ENCODE measurements at places on chromosomes 5 and 9.
A peak's percentile ranks its signal among the peaks of the same experiment; 100 is the strongest.

- DNase-seq: no peak
Observed at GRCh38 chr5:150626853-150627276, 13.6 kb upstream of the SYNPO start.

DNA sequence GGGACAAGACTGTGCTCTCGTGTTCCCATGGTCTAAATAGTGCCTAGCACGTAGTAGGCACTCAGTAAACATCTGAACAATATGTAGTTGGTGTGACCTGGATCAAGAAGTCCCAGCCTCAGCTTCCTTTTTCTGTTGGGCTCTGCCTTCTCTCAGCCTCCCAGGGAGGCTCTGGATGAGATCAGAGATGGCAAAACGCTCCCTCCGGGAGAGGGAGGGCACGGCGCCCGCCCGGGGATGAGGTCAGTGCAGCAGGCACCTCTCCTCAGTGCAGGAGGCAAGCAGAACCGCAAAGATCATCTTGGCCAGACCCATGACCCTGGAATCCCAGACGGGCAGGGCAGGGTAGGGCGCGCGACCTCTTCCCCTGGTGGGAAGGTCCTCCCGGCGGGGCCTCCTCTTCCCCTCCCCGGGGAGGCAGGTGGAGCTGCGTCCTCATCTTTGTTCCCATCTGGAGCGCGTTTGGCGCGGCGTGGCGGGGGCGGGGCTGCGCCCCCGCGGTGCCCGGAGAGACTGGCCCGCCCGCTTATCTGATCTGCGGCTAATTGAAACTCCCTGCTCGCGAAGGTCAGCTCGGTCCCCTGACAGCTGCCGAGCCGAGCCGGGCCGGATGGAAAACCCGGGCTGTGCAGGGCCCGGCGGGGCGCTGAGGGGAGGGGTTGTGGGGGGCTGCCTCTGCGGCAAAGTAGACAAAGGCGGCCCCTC, 60.9 kb downstream of the CXXC5 start:
- no peak for DNase-seq

GRCh38 chr9:88528080-88528790, 6.7 kb upstream of the NXNL2 start:
- DNase-seq: no peak

DNA sequence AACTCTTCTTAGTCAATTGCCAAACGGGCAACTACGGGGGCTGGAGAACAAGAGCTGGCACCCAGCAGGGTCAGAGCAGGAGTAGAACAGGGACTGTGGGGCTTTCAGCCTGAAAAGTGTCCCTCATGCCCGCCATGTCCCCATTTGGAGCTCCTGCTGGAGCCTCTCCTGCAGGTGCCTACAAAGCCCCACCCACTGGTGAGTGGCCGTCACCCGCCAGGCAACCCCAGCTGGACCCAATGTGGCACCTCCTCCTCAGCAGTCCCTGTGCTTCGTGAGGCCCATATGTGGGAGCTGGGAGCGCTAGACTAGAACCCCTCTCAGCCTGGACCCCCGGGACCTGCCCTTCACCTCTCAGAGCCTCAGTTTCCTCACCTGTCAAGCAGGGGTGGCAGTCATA, 40.9 kb downstream of the VAV2 start:
- DNase-seq: no peak

- no peak for DNase-seq
Observed at GRCh38 chr5:149172261-149172660, 31.0 kb downstream of the ABLIM3 start.

DNA sequence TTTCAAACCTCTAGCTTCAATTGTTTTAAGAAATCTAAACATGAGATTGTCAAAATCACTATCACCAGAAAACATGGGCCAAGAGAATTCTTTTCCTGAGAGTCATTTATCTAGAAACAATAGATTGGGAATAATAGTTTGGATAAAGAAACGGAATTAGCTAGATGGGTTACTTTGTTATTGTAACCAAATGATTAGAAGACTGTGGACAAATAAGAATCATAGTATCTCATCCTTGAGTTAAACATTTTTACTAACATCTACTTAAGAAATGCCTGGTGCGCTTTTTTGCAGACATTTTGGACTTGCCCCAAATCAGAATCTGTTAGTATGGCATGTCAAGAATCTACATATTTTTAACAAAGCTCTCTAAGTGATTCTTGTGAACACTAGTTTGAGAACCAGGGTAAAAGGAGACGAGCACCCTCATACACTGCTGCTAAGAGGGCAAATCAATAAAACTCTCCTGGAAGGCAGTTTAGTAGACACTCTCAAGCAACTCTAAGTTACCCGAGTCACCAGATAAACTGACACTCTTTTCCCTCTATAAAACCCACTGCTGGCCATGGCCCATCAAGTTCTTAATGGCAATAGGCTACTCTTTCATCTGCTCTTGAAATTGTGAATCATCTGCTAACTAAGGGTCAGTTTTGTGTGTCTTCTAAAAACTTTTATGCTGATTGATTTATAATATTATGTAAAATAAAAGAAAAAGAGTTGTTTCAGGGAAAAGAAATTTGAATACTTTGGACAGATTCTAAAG, 39.1 kb downstream of the TPD52L3 start:
- DNase-seq: no peak

- no peak for DNase-seq
Observed at GRCh38 chr5:32210151-32210550, 36.0 kb upstream of the GOLPH3 start.

- no peak for DNase-seq
Observed at GRCh38 chr9:101465326-101465915, 29.8 kb upstream of the ALDOB start.

DNA sequence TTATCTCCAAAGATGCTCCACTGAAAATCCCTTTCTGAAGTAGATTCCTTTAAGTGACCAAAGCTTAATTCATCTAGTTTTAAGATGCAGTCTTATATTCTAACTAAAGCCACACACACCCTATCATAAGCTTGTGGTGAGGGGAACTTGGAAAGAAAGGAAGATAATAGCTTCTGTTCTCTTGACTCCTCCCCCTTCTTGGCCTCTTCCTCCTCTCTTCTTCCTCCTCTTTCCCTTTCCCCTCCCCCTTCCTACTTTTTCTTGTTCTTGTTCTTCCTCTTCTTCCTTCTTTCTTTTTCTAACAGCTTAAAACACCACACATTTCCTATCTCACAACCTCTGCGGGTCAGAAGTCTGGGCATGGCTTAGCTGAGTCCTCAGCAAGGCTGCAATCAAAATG, 23.5 kb downstream of the IL7R start:
- DNase-seq: no peak

DNA sequence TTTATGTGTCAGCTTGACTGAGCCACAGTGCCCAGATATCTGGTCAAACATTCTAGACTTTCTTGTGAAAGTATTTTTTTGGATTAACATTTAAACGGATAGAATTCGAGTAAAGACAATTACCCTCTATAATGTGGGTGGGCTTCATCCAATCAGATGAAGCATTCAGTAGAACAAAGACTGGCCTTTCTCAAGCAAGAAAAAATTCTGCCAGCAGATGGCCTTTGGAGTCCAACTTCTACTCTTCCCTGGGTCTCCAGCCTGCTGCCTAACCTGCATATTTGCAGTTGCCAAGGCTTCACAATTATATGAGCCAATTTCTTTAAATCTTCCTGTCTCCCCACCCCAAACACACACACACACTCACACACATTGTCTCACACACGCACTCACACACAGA, 86.4 kb downstream of the MED10 start:
- DNase-seq: no peak

DNA sequence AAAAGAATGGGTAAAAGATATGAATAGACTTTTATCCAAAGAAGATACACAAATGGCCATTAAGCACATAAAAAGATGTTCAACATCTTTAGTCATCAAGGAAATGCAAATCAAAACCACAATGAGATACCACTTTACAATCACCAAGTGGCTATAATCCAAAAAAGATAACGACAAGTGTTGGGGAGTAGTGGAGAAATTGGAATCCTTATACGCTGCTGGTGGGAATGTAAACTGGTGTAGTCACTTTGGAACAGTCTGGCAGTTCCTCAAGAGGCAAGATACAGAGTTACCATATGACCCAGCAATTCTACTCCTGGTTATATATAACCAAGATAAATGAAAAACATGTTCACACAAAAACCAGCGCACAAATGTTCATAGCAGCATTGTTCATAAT, 234.9 kb downstream of the SPATA31D1 start:
- no peak for DNase-seq

DNA sequence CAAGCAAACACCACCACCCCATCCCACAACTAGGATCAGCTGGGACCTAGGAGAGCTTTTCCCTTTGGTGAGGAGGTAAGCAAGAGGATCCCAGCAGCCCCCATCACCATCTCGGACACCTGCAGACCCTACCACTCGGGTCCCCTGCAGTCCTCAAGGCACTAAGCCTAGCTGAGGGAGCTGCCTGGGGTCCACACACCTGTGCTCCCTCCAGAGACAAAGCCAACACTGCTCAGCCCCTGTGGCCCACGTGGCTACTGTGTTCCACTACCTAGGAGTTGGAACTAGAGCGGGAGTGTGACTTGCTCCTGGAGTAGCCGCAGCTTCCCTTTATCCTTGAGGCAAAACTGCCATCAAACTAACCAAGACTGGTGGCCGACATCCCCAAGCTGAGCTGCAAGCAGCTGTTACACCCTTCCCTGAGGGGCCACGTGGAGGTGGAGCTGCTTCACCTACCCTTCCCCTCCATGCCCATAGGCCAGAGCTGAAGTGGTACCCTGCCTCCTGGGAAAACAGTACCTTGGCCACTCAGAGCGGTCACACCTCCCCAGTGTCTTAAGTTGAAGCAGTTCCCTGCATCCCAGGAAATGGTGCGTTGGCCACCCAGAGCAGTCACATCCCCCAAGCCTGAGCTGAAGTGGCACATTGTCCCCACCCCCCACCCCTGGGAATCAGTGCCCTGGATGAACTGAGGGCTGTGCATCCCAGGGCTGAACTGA, 205.5 kb downstream of the CACNA1B start:
- DNase-seq: no peak

- no peak for DNase-seq
Observed at GRCh38 chr5:85143138-85143537, 758.5 kb upstream of the EDIL3 start.

- no peak for DNase-seq
Observed at GRCh38 chr5:1437226-1437829, 7.9 kb downstream of the SLC6A3 start.

DNA sequence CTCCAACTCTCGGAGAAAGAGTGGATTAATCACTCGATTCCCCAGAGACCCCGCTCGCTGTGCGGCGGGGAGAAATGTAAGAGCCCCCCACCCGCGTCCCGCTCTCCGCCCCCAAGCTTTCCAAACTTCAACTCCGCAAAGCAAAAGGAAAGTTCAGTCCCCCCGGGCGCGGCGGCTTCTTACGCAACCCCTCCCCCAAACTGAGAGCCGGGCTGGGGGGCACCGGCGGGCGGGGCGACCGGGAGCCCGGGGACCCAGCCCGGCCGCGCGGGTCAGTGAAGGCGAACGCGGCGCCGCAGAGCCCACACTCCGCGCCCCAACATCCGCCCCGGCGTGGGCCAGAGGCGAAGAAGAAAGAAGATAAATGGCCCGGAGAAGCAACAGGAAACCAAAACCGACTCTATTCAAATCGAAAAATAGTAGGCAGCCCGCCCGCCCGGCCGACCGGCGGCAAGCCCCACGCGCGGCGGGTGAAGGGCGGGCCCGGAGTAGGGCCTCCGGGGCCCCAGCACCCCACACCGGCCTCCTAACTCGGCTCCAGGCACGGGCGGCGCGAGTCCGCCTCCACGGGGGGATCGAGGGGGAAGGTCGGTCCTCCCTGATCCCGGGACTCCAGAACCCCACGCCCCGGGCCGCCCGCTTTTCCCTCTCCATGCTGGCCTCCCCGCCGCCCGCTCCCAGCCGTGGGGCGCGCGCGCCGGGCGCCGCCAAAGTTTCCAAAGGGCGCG, 720 bp downstream of the NOTCH1 start:
- peak; percentile 63 for DNase-seq

DNA sequence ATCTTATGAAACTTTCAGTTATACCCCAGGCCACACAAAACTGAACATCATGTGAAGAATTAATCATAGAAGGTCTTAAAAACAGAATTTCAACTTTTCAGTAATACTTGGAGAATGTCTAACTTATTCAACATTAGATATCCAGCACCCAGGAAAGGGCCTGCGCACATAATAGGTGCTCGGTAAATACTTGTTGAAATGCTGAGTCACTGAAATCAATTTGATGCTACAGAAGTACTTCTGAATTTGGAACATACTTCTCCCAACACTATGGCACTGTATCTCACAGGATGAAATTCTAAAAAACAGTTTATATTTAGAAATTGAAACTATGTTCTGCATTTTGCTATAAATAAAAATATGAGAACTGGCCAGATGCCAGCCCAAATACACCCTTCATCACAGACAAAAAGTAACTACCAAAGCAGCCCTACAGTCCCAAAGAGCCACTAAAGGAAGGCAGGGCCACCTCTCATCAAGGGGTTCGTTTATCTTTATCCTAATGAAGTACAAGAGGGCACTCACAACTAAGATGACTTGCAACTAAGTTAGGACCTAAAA, 26.5 kb downstream of the MRPS27 start:
- no peak for DNase-seq

DNA sequence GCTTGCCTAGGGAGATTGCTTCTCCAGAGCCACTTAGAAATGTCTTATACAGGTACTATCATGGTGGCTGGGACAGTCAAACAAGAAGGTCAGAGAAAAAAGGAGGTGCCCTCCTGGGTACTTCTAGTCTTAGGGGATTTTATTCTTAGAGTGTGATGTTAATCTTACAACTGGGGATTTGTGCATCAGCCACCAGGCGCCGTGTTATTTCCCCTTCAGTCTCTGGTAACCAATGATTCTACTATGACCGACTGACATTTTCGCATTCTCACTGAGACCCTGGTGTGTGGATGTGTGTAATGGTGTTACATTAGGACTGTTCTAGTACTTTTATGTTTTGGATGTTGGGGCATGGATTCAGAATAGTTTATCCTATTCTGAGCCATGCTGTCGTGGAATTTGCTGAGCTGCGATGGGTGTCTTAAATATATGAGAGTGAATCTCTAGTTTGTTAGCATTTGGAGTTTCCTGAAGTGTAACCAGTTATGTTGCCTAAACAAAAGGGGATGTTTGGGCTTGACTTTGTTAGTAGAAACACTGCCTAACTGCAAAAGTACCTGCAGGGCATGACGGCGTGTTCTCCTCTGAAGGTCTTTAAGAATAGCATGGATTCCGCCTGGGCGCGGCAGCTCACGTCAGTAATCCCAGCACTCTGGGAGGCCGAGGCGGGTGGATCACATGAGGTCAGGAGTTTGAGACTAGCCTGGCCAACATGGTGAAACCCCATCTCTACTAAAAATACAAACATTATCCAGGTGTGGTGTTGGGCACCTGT, 175.2 kb upstream of the DAP start:
- DNase-seq: no peak

Measured in GM12891 (cell line).